ENCODE measurements at places on chromosomes 7 and 10.

DNA sequence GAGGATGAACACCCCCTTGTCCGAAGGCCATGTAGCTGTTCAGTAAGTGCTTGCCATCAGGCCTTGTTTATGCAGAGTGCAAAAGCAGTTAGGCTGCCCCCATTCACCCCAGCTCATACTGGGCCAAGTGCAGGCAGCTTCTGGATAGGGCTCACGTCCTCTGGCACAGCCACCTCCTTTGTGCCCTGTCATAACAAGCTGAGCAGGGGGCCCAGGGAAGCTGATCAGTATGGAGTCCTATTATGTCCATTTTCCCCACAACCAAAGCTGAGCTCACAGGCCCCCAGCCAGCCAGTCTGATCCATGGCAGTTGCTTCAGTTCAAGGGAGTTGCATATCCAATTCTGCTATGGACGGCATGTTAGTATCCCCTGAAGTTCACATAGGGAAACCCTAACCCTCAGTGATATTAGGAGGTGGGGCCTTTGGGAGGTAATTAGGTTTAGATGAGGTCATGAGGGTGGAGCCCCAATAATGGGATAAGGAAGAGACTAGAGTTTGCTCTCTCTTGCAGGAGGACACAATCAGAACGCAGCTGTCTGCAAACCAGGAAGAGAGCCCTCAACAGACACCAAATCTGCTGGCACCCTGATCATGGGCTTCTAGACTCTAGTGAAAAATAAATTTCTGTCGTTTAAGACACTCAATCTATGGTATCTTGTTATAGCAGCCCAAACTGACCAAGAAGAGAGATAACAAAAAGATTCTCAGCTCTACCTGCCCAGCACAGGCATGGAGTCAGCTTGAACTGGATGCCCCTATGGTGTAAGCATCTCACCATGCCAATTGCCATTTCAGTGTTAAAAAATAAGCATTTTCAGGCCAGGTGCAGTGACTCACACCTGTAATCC is 155.9 kb downstream of the FGFR2 start:
- DNase-seq: no peak

- DNase-seq: no peak
Observed at GRCh38 chr7:127177156-127177555, 75.6 kb downstream of the GRM8 start.

GRCh38 chr10:53918755-53919154 is 882.3 kb downstream of the PCDH15 start:
- DNase-seq: no peak

DNA sequence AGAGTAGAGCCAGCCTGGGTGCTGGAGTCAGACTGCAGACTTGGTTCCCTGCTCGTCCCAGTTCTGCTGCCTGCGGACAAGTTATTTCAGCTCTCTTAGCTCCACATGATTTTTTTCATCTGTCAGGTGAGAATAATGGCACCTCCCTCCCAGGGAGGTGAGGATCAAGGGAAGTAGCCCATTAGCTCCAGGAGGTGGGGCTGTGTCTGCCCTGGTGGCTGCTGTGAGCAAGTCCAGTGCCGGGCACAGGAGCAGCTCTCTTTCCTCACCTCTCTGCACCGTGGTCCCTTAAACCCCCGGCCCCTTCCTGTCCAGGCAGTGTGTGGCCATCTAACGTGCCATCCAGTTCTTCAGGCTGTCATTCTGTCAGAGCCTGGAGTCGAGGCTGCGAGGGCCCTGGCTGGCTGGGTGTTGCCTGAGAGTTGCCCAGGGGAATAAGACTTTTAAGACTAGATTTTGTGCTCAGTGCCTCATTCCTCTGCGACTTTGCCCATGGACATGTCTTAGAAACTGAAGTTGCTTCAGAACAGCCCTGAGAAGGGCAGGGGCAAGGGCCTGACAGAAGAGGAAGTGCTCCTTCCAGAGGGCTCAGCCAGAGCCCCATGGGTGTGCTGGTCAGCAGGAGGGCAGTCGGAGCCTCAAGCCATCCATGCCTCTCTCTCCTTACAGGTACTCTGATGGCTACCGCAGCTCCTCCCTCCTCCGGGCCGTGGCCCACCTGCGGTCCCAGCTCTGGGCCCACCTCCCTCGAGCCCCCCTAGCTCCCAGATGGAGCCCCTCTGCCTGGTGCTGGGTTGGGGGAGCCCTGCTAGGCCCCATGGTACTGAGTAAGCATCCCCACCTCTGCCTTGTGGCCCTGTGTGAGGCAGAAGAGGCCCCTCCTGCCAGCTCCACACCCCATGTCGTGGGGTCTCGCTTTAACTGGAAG is 5.0 kb downstream of the ABCB8 start:
- DNase-seq: no peak

GRCh38 chr10:106424054-106424453 is 740.5 kb downstream of the SORCS1 start:
- no peak for DNase-seq

GRCh38 chr7:44561962-44562621 is 11.6 kb downstream of the DDX56 start:
- DNase-seq: no peak

DNA sequence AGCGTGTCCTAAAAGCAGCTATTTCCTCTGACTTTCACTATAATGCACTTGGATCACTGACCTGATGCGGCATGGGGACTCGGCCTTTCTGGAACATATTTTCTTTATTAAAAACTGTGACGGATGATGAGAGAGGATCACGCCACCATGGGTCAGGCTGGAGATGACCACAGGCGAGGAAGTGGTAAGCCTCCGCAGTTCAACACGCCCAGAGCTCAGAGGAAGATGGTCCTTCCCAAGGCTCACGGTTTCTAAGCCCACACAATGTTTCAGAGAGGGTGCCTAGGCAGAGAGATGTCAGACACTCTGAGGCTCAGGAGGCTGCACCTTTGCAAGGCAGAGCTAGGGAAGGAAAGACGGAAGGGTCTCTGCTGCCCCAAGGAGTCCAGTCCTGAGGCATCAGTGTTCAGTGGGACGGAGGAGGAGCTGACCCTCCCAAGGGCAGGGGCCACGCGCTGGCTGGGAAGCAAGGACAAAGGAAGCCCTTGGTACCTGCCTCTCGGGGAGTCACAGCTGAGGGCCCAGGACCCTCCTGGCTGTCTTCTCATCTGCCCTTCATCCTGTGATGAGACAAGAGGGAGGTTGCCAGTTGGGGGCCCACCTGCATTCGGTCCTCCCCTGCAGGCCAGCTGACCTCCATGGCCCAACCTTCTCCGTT is 9.5 kb downstream of the CHST15 start:
- DNase-seq: no peak

GRCh38 chr10:52906046-52906445 is 133.5 kb upstream of the MBL2 start:
- no peak for DNase-seq

DNA sequence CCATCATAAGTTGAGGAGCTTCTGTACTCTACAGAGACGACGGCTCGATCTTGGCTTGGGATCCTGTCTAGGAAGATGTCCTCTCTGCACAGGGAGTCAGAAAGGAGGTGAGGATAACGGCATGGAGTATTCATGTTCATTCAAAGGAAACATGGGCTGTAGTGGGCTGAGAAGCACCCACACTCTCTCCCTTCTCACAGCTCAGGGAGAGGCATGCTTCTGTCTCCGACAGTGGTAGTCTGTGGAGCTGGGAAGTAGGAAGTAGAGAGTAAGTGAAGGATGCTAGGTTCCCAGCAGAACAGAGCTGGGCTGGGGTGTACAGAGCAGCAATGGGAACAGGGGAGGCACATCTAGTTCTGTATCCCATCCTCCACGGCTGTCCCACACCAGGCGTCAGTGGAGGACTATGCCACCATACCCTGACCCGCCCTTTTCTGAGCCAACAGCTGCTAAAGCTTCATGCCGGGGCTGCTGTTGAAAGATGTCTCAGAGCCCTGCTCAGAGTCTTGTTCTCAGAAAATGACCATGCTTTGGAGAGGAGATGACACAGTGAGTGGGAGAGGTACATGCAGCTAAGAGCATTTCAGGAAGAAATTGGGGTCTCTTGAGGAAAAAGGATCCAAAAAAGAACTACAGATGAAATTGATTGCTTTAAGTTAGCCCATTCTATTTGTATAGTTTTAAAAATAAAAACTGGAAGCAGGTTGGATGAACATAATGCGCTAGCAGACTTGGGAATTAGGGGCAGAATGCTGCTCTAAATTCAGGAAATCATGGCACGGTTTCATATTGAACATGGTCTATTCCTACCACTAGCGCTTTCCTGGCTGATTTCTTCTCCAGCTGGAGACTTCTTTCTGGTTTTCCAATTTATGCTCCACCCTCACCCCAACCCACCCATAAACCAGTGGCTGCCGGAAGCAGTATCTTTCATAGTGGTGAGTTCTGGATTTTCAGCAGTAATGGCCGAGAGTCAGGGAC is 138.6 kb downstream of the CHN2 start:
- DNase-seq: no peak

- no peak for DNase-seq
Observed at GRCh38 chr10:69884024-69884367, 82.3 kb downstream of the COL13A1 start.

Data from CD4-positive, alpha-beta T cell treated with Interleukin-1 beta for 1 hour (primary cell).